ENCODE measurements at places on chromosomes 2 and 18.

- no peak for DNase-seq
Measured at GRCh38 chr18:9067823-9068222, 34.7 kb upstream of the NDUFV2 start.

GRCh38 chr18:28175150-28175929, 1.6 kb downstream of the CDH2 start:
- DNase-seq, result peak; percentile 5

GRCh38 chr18:48948112-48949049, 2.4 kb downstream of the SMAD7 start:
- DNase-seq, result peak; percentile 70

DNA sequence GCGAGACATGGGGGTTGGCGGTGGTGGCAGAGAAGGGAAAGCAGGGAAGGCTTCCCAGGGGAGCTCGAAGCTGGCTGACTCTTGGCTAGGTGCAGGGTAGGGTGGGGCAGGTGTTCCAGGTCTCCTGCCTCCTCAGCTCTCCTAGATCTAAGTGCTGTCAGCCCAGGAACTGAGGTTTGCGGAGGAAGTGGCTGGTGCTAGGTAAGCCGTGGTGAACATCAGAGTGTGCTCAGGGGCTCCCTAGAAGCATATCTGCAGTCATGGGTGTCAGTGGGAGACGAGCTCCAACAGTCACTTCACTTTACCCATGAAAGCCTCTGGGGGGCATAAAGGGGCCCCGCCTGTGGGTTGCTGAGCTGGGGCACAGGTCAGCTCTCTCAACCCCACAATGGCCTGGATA, 34.1 kb downstream of the ARHGEF4 start:
- DNase-seq, result no peak

DNA sequence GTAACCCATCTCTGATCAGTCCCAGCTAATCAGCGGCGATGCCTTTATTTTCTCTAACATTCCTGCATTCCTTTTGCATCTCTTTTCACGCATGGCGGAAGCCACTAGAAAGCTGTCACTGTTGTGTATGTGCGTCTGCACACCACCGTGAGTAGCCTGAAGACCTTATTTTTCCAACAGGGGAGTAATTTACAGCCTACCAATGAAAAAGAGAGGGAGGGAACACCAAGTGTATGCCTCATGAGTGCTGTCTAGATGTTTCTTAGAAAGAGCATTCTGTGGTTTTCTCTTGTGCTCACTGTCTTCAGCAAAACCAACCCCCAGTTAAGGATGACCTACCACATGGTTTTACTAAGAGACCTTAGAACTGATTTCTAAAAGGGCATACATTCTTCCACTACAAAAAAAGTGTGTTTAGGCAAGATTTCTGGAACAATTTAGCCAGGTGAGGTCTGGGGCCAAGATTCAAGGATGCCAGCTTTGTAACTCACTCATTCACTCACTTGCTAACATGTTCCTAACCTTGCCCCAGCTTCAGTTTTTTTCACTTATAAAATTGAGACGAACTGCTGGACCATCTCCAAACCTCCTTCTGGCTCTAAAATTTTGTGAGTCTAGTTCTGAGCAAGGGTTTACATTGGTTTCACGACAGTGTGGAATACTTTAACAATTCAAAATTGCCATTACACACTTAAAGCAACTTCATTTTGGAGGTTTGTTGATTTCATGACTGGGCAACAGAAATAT, 51.4 kb downstream of the BCL2 start:
- no peak for DNase-seq

- DNase-seq, result no peak
Measured at GRCh38 chr18:57294547-57294946, 57.8 kb upstream of the ST8SIA3 start.

DNA sequence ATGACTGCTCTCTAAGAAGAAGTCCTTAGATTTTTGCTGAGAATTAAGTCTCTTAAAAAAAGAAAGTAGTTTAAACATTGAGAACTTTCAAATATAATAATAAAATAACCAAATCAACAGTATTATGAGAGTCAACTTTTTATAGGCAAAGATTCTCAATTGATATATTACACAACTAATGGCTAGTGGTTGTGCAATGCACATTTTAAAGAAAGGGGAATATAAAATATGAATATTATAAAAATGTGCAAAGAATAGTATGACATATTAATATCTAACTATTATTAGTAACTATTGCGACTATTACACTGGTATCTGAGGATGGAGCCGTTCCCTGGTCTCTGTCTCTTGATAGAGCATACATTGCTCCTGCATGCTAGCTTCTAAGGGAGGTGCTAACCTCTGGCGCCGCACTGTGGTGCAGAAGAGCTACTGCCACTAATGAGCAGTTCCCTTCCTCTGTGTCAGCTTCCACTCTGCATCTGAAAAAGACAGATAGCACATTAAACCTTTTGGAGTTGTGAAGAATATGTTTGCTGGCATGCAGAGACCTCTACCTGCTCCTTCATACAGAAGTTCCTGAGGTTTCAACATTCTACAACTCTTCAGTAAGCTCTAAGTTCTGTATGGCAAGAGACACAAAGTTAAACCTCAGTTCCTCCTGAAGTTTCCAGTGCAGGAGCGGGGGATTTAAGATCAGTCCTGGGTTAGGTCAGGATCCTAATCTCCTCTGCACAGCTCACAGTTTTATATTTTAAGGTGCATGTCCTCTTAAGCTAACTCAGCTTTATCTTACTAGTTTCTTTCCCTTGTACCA, 3.5 kb upstream of the SLC9A2 start:
- peak; percentile 83 for DNase-seq

DNA sequence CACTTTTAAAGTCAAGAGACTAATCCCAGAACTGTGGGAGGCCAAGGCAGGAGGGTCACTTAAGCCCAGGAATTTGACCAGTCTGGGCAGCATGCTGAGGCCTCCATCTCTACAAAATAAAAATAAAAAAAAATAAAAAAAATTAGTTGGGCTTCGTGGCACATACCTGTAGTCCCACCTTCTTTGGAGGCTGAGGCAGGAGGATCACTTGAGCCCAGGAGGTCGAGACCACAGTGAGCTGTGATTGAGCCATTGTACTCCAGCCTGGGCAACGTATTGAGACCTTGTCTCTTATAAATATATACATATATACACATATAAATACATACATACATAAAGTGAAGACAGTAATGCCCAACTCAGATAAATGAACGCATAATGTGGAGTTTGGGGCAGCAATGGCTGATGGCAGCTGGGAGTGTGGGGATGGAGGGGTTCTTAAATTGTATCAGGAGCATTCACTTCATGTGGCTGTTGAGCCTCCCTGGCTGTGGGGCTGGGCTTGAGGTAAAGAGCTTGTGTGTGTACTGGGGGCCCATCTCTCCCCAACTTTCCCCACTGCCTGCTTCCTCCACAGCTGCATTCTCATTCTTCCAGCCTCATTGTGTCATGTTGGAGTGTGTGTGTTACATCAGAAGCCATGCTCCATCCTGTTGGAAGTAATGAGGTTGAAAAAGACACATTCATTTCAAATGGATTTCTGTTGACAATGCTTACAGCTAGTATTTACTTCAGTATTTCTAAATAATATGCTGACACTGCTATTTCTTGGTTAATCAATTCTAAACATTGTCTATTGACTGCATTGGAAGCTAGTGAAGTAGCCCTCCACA, 96.5 kb upstream of the HS6ST1 start:
- DNase-seq, result no peak

DNA sequence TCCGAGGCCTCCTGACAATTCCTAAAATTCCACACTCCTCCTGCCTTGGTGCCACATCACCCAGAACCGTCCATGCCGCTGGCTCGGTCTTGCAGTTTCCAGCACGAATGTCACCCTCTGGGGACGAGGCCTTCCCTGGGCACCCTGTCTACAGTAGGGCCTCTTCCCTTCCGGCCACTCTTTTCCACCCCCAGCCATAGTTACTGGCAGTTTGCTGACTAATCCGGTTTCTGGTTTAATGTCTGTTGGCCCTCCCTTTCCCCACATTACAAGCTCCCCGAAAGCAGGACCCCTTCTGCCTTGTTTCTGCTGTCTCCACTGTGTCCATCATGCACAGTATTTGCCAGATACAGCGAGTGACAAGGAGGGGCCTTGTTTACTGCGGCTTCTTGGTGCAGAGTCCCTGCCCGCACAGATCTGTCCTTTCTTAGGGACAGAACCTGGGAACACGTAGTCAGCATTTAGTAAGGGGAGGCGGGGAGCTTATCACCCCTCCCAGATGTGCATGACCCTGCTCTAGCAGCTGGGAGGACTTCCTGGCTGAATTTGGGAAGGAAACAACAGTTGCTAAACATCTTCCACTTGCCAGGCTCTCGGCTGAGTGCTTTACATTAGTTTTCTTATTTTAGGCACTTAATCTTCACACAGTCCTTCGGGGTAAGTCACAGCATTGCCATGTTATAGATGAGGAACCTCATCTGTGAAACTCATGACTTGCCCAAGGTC, 23.6 kb upstream of the CATIP start:
- DNase-seq, result peak; percentile 78

GRCh38 chr18:24500217-24500616, 39.8 kb downstream of the HRH4 start:
- DNase-seq, result no peak

DNA sequence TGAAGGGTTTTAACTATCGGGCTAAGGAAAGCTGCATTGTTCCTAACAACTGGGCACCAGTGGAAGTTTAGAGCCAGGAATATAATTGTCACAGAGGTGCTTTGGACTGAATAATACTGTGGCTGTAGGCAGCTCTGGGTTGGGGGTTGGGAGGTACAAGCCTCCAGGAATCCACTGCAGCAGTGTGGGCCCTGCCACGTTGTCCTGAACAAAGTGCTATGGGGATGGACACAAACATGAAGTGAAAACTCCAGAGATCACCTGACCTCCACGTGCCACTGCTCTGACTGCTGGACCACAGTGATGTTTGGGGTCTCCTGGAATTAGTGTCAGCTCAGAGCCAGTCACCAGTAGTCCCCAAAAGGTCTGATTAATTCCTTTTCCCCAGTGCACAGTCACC, 110.9 kb downstream of the BCL2 start:
- DNase-seq, result no peak

GRCh38 chr18:26003356-26003755, 87.1 kb downstream of the SS18 start:
- no peak for DNase-seq

DNA sequence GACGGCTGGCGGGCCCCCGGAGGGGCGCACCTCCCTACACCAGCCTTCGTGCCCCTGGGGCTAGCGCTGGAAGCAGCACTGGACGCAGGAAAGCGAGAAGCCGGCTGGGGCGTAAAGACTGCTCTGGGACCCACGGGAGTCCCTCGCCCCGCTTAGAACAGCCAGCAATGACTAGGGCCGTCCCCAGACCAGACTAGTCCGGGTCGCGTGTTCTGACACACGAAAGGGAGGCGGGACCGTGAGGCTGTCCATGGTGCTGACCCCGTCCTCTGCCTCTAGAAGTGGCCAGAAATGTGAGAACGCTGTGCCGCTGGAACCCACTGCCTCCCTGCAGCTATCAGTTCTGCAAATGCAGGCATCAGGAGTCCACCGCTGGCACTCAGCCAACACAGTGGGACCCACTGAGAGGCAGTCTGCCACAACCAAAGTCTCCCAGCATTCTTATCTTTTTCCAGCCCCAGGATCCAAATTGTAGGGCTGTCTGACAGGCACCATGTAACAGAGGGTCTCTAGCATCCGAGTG, at the start of gene UCN:
Gene UCN (minus strand): TSS at position 87 of the 523 bp plus-strand sequence. CDS start 550 bp downstream, outside the sequence.
- DNase-seq, result no peak

- no peak for DNase-seq
Measured at GRCh38 chr2:45944074-45944473, 292.6 kb downstream of the PRKCE start.

DNA sequence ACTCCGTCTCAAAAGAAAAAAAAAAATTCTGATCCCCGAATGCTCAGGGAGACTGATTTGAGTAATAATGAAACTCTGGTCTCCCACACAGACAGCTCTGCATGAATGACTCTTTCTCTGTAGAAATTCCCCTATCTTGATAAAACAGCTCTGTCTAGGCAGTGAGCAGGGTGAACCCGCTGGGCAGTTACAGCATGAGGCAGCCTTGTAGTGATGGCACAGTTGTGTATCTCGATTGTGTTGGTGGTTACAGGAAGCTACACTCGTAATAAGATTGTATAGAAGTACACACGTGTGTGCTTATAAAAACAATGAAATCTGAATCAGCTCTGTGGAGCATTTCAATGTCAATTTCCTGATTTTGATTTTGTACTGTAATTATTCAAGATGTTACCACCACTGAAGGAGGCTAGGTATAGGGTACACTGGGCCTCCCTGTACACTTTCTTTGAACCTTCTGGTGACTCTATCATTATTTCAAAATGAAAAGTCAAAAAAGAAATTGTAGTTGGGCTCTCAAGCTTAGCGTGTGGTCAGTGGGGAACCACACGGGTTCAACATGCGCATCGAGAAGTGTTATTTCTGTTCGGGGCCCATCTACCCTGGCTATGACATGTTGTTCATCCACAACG, 34.9 kb upstream of the ATP8B1 start:
- peak; percentile 47 for DNase-seq

DNA sequence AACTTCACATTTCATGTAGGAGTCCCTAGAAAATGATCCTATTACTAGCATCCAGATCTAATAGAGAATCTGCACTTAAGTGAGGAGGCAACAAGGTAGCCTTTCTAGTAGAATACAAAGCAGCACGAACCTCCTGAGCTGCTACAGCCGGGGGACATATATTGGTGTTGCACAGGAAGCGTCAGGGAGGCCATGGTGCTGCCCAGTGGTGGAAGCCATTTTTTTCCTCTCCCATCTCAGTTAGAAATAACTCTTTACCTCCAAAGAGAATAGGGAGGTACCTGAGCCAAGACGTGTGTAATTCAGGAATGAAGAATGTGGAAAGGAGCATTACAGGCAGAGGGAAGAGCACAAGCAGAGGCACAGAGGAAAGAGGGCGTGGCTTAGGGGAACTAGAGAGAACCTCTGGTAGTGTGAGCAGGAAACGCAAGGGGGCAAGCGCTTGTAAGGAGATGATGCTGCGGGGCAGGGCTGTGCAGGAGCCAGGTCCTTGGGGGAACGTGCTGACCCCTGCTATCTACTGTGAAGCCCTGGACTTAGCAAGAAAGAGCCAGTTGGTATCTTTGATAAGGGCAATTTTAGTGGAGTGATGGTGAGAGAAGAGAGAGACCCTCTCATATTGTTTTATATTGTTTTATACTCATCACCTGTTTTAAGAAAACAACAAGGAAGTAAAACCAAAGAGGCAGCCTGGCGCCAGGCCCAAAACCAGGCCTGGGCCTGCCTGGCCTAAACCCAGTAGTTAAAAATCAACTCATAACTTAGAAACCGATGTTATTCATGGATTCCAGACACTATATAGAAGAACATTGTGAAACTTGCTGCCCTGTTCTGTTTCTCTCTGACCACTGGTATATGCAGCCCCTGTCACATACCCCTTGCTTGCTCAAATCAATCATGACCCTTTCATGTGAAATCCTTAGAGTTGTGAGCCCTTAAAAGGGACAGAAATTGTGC, 50.0 kb upstream of the TTC39C start:
- DNase-seq, result no peak

GRCh38 chr18:41938445-41938844, 16.6 kb upstream of the PIK3C3 start:
- peak; percentile 71 for DNase-seq
